ENCODE measurements at places on chromosomes 6 and 20.

GRCh38 chr20:62745952-62746288 is 37.3 kb downstream of the NTSR1 start:
- no peak for DNase-seq

GRCh38 chr20:48606172-48606840 is 221.5 kb downstream of the PREX1 start:
- no peak for DNase-seq

GRCh38 chr6:105452924-105453756 is 50.3 kb upstream of the PREP start:
- DNase-seq, result no peak

GRCh38 chr6:169966312-169967181 is 215.1 kb downstream of the ERMARD start:
- DNase-seq, result no peak

DNA sequence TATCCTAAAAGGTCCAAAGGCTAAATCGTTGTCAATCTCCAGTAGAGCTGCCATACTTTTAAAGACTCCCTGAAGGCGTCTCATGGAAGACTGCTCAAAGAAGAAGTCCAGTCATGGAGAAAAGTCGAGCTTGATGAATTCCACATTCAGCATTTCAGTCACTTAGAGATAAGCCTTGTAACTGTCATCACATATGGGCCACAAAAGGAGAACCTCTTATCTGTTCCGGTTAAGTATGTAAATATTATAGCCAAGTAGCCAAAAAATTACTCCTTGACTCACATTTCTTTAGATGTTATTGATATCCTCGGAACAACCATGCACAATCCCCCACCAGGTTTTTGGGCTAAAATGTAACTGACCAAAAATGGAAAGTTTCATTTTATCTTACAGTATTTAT is 9.8 kb upstream of the CNKSR3 start:
- no peak for DNase-seq

DNA sequence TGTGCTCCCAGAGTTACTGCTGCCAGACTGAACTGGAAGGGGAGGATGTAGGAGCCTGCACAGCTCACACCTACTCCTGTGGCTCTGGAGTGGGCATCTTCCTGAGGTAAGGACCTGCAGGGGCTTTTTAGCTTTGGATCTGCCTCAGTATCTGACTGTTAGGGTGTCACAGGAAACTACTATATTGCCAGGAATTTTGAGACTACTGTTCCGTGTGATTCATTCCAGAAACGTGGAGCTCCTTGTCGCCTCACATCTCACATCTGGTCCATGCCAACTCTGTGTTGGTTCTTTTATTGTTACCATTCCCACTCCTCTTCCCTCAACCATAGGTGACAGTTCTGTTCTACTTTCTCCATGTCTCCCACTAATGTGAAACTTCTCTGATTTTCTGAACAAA is 34.1 kb downstream of the PRPH2 start:
- DNase-seq, result no peak

GRCh38 chr6:135286962-135287538 is 105.9 kb downstream of the MYB start:
- DNase-seq, result no peak

- DNase-seq, result peak; percentile 22
Observed at GRCh38 chr20:62501801-62502495, 26.2 kb upstream of the GATA5 start.

DNA sequence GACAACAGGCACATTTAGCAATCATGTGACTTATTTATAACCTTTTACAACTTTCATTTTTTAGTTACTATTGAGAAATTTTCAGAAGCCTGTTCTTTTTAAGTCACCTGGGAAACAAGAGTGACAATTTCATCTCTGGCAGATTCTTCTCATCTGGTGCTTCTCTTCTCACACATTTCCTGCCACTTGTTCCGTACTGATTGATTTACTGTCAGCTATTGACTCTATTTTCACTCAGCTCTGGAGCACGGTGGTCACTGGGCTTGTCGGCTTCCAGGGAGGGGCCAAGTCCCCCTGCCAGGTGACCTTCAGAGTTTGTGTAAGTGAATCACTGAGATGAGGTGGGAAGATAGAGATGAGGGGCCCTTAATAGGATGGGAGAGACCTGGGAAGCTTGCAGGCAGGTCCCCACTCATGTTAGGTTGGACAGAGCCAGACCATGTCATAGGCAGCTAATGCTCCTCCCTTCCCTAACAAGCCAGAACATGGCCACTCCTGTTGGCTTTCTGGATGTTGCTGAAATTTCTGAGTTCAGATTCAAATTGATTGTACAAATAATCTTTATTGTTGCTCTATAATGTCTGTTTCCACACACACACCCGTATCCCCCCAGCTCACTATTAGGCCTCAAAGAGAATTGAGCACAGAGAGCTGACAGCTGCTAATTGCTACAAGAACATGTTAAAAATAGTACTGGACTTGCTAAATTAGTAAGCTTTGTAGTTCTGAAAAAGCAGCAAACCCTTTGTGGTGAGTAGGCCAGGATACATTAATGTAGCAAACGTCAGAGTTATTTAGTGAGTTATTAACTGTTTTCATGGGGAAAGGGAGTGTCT is 13.3 kb downstream of the DUSP22 start:
- DNase-seq, result no peak

GRCh38 chr20:34403063-34403827 is 40.2 kb downstream of the ITCH start:
- DNase-seq, result no peak

- DNase-seq, result no peak
Observed at GRCh38 chr20:1507276-1507675, 16.1 kb upstream of the SIRPB2 start.

DNA sequence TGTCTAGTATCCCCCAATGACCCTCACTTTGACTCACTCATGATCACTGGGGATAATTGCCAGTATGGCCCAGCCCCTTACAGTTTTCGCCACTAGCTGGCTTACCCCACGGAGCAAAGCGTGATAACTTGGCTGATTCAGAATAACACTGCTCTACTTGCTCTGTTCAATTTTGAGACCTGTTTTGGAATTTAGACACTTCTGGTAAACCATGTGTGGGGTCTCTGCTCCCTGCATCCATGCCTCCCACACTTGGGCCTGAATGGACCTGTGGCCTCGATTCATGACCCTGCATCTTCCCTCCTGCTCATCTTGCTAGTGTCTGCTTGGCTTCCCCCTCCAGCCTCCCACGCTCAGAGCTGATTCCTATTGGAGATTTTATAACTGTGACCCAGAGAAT is 48.9 kb downstream of the FOXA2 start:
- DNase-seq, result no peak

DNA sequence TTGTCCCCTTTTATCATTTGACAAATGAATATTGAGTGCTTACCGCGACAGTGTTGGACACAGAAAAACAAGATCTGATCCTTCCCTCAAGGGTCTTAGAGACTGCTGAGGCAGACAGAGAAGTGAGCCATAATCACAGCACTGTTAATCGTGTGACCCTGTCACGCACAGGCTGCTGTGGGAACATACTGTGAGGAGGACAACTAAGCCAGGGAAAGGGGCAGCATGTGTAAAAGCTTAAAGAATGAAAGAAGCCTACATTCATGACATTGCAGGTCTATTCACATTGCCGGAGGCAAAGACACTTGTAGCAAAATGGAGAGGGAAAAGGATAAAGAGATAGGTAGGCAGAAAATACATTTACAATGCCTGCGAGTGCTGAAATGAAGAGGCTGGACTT is 32.7 kb downstream of the TRDN start:
- no peak for DNase-seq

- no peak for DNase-seq
Observed at GRCh38 chr6:137216106-137216505, 3.1 kb downstream of the IFNGR1 start.

GRCh38 chr20:47489448-47489872 is 12.2 kb upstream of the NCOA3 start:
- DNase-seq, result no peak

GRCh38 chr6:1884313-1884712 is 274.6 kb downstream of the FOXC1 start:
- DNase-seq, result no peak

- no peak for DNase-seq
Observed at GRCh38 chr6:159939591-159940016, 29.3 kb upstream of the IGF2R start.

DNA sequence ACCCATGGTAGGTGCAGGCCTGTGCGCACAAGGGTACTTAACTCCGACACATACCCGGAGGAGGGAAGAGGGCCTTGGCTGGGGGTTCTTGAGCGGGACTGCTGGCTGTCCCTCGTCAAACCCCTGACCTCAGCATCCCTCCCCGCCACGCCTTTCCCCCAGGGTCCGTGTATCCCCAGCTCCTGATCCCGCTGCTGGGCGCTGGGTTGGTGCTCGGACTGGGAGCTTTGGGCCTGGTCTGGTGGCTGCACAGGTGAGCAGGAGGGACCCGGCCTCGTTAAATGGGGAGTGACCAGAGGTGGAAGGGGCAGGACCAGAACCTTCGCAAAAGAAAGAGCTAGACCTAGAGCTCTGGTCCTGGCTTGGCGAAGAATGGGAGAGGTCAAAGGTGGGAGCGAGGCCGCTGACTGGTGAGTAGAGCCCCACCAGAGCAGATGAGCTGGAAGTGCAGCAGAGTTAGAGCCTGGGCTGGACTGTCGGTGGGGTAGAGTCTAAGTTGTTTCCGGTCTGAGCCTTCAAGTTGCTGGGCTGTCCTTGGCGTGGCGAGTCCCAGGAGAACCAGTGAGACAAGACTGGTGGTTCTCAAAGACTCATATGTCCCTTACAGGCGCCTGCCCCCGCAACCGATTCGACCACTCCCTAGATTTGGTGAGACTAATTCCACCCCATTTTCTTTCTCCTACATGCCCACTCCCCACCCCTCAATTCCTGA is 963 bp downstream of the MPIG6B start:
- DNase-seq, result no peak

- DNase-seq, result no peak
Observed at GRCh38 chr6:114210467-114210866, 132.4 kb downstream of the HS3ST5 start.

- DNase-seq, result peak; percentile 68
Observed at GRCh38 chr6:13248053-13248452, 80.3 kb downstream of the TBC1D7 start.

- no peak for DNase-seq
Observed at GRCh38 chr6:56659721-56660380, 17.2 kb upstream of the DST start.

DNA sequence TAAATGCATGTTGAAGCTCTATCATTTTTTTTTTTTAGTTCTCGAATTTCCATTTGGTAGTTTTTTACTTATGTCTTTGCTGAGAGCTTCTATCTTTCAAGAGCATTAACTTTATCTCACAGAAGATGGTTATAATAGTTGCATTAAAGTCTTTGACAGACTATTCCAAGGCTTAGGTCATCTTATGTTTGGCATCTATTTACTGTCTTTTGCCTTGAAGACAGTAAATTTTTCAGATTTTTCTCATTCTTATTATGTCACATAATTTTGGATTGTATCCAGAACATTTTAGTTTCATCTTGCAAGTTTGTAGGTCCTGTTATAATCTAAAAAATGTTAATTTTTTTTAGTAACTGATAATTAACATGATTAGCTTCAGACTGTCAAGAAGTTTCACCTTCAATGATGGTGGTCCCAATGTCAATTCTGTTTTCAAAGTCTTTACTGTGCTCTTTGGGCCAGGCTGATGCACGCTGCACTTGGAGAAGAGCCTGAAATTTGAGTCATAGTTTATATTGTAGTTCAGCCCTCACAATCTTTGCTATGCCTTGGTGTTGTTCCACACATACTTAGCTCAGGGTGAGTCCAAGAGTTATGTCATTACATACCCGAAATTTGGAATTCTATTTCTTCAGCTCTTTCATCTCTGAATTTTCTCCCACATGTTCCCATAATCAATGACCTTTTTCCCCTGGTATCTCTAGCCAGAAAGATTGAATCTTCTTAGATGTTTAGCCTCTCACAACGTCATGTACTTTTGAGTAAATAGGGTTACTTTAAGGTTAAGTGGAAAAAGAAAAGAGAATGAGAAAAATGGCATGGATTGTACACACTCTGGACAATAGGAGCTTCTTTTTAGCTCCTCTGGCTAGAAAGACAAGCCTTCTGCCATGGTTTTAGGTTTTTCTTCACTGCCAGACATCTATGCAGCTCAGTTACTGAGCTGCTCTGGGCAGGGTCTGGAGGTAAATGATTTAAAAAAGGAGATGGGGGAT is 110.3 kb upstream of the BTBD3 start:
- peak; percentile 92 for DNase-seq

DNA sequence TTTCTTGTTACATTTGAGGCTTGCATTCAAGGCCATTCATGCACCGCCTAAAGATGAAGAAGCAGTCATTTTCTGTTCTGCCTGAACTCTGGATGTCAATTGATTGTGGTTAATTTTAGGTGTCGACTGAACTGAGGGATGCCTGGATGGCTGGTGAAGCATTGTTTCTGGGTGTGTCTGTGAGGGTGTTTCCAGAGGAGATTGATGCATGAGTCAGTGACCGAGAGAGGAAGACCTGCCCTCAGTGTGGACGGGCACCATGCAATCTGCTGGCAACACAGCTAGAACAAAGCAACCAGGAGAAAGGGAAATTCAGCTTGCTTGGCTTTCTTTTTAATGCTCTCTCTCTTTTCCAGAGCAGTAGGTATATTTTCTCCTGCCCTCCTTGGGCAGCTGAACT is 164.1 kb upstream of the ECI2 start:
- no peak for DNase-seq

- DNase-seq, result no peak
Observed at GRCh38 chr20:22567944-22568871, 16.2 kb downstream of the FOXA2 start.

DNA sequence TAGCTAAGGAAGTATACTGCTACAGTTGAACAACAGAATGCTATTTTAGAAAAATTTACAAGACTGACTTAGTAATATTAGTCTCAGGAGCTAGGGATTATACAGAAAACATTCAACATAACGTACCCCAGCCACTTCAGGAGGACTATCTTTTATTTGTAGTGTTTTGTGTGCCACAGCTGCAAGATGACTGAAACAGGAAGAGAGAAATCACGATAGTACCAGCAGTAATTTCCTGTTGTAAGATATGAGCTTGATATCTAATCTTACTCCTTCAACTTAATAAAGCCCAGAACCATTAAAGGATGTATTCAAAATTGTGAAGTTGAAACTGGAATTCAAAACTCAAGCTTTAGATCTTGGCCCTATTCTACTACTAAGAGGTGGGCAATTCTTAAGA is 42.1 kb downstream of the SLC35A1 start:
- DNase-seq, result no peak

DNA sequence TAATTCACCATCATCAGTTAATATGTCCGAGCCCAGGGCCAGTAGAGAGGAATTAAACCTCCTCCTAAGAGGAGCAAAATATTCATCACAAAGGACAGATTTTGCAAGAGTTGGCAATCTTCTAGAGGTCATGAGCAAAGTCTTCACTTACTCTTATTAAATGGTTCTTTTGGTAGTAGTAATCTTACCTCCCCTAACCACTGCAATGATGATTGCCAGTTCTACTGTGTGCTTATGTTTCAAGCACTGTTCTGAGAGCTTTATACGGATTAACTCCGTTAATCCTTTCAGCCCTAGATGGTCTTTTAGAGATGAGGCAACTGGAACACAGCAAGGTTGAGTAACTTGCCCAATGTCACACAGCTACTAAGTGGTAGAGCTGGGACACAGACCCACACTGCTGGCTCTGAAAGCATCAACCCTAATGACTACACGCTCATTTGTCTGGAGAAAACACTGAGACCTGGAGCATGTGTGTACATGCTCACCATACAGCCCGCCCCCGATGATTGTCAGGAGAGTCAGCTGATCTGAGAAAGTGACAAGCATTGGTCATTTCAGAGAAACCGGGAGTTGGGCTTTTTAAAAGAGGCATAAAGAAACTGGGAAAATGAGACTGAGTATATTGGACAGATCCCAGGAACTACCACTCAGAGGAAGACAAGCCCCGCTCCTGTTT is 276.0 kb downstream of the NRN1 start:
- DNase-seq, result no peak

GRCh38 chr6:54646069-54646950 is 200.3 kb upstream of the FAM83B start:
- DNase-seq, result peak; percentile 65

GRCh38 chr20:20930500-20930899 is 175.7 kb downstream of the LINC00237 start:
- DNase-seq, result no peak

Measured in astrocyte of the spinal cord (primary cell).